Activated CD4-positive, alpha-beta T cell treated with anti-CD3 and anti-CD28 coated beads, Interleukin-2, amount 50 U/mL, for 24 hours (primary cell): ENCODE measurements at places on chromosomes 2 and 18.

GRCh38 chr2:8310557-8311455 lies 371.1 kb upstream of the ID2 start:
- DNase-seq, result no peak

DNA sequence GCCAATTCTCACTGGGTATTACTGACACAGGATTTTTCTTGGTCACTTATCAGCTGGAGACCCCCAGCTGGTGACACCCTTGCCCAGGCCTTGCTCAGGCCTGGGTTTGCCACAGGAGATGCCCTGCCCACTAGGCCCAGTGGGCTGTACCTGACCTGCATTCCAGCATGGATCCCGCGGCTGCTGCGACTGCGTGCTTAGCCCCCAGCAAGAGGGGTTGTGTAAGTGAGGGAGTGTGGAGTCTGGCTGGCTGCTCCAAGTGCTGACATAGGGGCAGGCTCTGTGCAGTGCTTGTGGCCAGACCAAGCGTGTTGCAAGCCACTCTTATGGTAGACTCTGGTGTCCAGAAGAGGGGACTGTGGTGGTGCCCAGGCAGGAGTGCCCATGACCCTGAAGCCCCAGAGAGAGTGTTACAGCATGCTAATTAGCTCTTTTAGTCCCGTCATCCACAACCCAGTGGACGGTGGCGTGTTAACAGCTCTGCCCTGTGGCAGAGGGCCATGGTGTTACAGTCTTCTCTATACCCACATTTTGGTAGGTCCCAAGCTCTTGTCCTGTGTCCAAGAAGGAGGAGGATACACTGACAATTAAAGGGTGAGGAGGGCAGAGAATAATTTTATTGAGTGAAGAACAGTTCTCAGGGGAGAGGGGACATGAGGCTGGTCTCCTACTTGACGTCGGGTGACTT lies 491.7 kb upstream of the MEIS1 start:
- DNase-seq, result no peak

GRCh38 chr18:3305933-3306332 lies 44.0 kb downstream of the MYL12B start:
- DNase-seq, result no peak

- no peak for DNase-seq
Measured at GRCh38 chr18:51266773-51267172, 69.3 kb upstream of the MEX3C start.

DNA sequence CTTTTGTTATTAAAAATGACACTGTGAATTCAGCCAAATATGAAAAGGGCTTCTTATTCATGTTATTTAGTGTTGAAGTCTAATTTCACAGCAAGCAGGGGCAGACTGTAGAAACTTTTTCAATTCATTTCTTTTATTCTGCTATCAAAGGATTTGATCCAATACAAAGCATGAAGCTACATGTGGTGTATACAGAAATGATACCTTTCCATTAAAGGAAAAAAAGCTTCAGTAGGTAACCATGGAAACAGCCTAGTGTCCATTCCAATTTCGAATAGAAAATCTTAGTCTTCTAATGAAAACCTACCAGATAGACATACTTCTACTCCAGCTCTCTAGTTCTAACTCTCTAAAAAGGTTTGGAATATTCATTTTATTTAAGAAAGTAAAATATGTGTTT lies 276.2 kb upstream of the KCNJ3 start:
- no peak for DNase-seq

DNA sequence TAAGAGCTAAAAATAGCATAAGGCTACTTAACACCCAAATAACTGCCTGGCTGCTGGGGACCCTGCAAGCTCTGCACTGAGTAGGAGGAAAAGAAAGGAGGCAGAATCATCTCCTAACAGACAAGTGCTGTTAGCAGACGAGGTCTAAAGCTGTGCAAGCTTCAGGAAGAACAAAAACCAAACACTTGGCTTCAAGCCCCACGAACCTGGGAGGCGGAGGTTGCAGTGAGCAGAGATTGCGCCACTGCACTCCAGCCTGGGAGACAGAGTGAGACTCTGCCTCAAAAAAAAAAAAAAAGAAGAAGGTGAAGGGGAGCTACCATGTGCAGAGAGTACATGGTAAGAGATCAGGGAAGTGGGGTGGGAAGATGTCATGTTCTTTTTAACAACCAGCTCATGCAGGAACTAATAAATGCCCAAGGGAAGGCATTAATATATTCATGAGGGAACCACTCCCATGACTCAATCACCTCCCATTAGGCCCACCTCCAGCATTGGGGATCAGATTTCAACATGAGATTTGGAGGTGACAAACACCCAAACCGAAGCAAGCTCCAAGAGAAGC lies 28.8 kb upstream of the INO80C start:
- DNase-seq, result no peak

GRCh38 chr2:227767830-227768229 lies 22.1 kb downstream of the SCYGR8 start:
- no peak for DNase-seq

DNA sequence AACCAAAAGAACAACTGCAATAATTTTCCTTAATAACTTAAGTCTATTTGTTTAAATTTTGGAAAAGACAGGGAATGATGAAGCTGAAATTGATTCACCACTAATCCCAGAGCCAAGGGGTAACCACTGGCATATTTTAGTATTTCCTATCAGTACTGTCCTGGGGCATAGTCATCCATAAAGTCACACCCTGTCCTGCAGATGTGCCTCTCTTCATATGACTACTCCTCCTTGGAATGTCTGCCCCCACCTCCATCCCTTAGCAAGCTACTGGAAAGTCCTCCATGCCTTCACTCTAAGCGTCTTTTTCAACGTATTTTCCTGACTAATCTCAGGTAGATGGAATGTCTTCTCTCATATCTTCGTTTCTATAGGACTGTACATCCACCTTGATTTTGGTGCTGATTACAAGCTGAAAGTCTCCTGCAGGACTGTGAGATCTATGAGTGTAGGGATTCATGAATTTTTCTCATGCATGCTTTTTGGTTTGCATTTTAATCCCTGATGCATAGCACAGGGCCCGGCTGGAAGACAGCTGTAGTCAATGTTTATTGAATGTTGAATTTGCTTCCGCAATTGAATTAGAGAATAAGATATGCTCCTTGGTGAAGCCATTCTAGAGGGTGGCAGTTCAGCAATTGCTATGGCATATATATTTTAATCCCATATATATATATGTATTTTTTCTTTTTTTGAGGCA lies 85.6 kb downstream of the MOGAT1 start:
- no peak for DNase-seq

DNA sequence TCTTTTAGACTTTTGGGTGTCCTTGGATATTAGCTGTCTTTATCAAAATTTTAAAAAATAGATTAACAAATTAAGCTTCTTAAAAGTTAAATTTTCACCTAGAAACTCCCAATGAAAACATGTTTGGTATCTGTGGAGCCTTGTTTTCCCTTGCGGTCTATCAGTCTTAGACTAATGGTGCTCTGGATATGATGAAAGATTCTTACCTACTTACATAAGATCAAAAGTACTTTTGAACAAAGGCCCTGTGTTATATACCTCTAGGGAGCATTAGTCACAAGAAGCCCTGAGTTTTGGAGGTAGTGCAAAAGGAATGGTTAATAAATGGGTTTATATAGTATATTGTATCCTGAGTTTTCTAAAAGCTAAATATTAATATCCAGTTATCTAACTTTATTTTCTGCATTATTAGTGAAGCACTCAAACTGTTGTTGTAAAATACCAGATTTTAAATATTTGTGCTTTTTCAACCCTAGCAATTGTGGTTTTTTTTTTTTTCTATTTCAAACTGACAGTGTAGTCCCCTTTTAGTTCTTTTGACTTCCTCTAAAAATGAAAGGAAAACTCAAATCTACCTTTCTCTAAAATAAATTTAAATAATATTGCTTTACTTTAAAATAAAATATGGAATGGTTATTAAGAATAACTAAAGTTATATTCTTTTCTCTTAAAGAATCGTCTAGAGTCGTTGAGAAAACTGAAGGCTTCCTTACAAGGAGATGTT lies 18.1 kb downstream of the NDC80 start:
- DNase-seq, result no peak

DNA sequence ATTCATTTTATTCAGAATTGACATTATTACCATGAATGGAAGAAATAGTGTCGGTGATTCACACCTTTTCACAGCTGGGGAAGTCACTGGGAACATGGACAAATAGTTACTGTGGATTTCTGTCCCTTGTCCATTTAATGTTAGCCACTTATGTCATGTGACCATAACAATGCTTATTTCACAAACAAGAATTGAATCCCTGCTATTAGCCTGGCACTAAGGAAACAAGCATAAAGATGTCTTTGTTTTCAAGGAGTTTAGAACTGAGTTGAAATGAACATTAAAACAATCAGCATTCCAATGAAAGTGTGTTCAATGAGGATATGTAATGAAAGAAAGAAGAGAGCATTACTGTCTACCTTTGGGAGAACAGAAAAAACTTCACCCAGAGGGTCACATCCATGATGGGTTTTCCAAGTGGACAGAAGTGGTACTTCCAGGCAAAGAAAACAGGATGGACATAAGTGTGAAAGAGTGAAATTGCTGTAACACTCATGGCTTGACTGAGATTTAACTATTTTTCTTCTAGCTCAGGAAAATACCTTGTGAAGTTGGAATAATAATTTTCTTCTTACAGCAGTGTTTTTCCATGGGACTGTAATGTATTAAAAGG lies 324.5 kb upstream of the UBE2E3 start:
- no peak for DNase-seq

DNA sequence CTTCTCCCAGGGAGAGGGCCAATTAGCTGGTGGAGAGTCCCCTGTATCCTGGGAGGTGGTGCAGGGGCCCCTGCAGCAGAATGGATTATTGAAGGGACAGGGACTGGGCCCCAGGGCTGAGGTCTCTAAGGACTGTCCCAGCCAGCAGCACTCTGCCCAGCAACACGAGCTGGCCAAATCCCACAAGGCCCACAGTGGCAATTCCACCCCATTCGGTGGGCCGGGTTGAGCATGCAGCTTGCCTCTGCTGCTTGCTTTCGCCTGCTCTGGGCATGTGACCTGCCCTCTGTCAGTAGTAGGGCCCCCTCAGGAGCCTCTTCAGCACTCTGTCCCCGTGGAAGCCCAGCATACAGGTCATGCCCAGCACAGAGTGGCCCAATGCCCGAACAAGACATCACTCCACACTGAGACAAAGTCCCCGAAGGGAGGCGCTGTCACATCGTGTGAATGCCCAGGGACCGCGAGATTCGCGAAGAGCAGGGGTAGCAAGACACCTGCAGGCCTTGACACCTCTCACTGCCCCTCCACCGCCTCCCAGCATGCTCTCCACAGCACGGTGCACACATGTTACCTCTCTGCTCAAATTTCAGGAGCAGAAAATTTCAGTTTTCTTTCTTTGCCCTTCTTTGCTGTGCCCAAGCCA lies 65.4 kb downstream of the CRACDL start:
- no peak for DNase-seq

GRCh38 chr2:148513427-148513826 lies 131.1 kb upstream of the EPC2 start:
- no peak for DNase-seq

- DNase-seq, result no peak
Measured at GRCh38 chr2:36650031-36650829, 46.3 kb upstream of the VIT start.

DNA sequence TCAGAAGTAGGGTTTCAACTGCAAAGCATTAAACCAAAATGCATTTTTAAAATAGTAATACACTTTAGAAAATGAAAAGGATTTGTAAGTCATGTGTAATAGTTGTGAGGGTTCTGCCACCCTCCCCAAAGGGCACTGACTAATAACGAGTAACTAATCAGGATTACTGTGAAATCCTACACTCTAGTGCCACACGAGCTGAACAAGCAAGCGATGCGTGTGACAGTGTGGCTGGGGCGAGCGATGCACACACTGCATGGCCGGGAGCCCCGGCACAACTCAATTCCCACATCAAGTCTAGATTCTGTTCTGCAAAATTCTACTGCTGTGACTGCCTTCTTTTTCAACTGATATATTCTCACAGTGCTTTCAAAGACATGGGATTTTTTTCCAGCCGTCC lies 156.4 kb downstream of the SEPTIN10 start:
- no peak for DNase-seq

DNA sequence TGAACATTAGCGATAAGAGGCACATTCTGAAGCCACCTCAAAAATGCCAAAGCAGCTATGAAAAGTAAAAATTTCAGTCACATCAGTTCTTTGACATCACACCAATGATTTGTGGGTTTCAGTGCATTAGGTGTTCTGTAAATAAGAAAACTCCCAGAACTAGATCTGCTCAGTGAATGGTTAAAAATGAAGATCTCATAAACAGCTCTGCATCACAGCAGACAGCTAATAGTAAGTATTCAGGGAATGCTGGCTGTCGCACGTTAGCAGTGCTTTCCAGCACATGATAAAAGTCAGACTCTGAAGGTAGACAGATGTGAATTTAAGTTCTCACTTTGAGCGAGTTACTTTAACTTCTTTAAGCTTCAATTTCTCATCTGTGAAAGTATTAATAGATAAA lies 154.9 kb downstream of the SATB2 start:
- no peak for DNase-seq

- DNase-seq, result no peak
Measured at GRCh38 chr2:6968319-6969100, 51.3 kb downstream of the RNF144A start.

GRCh38 chr2:168727904-168728470 lies 74.5 kb upstream of the NOSTRIN start:
- DNase-seq, result no peak

DNA sequence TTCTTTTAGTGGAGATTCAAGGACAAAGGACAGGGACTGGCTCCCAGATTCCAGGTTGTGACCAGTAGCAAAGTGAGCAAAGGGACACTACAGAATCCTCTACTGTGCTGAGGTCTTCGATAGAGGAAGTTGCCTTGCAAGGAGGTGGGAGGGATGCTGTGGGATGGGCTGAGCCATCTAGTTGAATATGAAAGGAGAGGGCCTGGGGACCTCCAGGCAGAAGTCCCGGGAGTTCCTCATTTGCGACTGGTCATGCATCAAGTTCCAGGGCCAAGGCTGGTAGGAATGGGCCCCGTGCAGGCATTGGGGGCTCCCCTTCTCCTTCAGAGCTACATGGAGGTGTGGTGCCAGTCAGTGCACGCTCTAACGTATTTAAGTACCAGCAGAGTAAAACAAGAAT lies 12.6 kb upstream of the PROM2 start:
- DNase-seq, result no peak

DNA sequence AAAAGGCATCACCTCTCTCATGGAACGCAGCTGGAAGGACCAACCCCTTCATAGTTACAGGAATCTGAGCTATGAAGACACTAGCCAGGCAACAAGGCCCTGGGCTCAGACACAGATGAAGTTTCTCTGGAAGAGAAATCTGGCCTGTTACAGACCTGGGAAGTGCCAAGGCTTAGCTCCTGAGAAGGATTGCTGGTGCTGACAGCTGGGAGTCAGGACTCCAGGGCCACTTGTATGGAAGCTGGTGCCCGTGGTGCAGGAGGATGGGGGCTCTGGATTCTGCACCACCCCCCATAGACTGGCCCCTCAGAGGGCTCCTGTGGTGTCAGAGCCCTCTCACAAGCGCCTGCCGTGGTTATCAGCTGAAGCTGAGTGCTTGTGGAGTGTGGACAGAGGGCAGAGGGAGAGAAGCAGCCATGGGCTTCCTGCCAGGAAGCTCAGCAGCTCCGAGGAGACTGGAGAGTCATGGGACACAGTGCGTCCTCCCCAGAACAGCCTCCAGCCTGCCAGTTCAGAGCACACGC lies 87.3 kb upstream of the LCLAT1 start:
- DNase-seq, result no peak

GRCh38 chr2:9972621-9973479 lies 21.4 kb downstream of the GRHL1 start:
- DNase-seq, result no peak
